ENCODE measurements at places on chromosomes 7 and 10.

GRCh38 chr10:34408956-34409355 lies 406.1 kb downstream of the PARD3 start:
- DNase-seq, result no peak

DNA sequence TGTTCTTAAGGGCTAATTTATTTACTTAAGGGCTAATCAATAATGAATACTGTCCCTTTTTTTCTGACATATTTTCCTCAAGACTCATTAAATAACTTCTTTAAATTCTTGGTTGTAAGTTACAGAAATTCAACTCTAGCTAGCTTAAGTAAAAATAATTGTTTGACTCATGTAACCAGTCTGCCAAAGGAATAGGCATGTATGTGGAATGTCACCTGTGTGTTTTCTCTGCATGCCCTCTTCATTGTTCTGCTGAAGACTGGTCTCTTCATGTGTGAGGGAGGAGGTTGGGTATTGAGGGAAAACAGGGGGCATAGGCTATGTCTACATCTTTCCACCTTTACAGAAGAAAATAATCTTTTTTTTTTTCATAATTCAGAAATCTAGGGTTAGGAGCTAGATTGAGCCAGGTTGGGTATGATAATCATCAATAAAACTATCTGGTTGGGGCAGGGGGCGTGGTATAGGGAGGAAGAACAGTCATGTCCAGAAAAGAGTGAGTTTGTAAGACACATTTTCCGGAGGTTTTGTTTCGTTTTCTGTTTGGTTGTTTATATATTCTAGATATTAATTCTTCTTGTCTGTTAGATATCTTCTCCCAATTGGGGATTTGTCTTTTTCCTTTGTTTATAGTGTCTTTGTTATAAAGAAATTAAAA lies 37.9 kb downstream of the EXOC4 start:
- no peak for DNase-seq

DNA sequence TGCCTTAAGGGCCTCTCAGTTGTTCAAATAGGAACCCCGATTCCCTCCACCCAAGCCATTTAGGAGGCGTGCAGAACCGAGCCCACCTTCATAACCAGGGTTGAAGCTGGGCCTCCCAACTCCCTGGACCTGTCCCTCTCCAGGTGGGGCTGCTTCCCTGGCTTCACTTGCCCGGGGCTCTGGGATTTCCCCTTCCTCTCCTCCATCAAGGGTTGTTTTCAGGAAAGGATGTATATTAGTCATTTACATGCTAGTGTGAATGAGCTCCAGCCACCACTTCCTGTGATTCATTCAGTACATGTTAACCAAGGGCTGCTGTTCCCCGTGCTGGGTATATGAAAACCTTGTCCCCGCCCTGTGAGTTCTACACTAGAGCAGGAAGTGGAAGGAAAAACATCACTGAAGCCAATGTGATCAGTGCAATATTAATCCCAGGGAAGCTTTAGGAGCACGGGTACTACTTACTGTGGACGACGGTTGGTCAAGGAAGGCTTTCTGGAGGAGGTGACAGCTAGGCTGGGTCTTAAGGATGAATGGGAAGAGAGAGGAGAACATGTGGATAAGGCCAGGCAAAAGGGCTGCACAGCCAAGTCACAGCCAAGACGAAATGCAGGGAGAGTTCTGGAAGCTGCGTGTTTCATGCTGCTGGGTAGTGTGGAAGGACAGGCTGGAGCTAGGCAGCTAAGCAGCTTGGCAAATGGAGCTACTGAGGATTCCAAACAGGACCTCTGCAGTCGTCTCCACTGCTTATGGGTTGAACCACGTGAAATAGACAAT lies 150.1 kb upstream of the SHH start:
- DNase-seq, result peak; percentile 96

DNA sequence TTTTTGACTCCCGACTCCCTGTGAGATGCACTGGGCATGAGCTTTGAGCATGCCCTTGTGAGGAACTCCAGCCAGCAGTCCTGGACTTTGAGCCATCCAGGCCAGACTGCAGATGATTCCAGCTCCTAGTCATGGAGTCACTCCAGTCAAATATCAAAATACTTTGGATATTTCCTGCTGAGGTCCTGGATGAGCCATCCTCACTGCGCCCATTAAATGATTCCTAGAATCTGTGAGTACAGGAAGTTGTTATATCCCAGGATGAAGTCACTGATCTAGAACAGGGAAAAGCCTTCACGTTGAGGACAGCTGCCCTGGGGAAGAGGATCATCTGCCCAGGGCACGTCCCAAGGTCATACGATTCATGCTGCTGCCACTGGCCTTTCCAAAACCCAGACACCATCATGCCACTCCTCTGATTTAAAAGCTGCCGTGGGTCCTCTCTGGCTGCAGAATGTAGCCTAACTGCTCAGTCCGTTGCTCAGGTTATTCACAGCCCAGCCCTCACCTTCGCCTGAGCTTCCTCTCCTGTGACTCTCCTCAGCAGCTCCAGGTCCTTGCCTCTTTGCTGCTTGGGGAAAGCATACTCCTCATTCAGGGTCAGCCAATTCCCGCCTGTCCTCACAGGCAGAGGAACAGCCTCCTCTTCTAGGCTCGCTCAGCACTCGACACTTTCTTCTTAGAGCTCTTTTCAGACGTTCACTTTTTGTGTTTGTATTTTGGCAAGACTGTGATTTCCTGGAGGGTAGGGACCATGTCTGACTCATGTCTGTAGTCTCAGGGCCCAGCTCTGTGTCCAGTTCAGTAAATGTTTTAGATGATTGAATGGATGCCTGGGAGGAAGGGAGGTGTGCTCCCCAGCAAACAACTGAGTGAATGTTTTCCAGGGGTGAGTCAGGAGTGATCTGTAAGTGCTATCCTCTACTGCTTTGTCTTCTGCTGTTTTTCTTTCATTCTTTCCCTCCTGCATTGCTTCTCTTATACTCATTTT lies 157.8 kb downstream of the SNX10 start:
- peak; percentile 92 for DNase-seq

- DNase-seq, result no peak
These were observed 73.3 kb downstream of the ZMIZ1 start for GRCh38 chr10:79142064-79142491.

- DNase-seq, result no peak
These were observed 48.4 kb upstream of the HABP2 start for GRCh38 chr10:113504423-113504822.

DNA sequence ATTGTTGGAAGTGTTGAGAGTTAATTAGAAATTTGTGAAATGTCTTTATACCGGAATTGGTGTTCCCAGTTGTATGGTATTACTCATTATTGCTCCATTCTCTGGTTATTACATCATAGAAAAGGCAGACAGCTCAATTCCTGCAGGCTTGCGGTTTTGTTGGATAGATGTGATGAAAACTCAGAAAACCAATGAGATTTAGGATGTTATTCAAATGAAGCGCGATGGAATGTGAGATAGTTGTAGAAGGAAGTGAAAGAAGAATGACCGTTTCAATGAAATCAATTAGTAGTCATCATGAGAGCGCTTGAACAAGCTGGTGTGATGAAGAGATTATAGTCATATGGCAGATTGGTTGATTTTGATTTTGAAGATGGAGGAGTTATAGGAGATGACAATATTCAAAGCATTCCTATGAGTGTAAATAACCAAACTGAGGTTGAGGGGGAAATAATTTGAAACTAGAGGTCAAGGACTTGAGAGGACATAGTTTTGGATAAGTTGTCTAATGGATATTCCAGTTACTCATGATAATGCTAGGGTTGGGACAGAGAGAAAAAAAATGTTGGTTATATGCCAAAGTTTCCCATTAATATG lies 991.5 kb downstream of the NRG3 start:
- peak; percentile 87 for DNase-seq

- no peak for DNase-seq
These were observed 125.4 kb upstream of the SORCS3 start for GRCh38 chr10:104515678-104516199.

DNA sequence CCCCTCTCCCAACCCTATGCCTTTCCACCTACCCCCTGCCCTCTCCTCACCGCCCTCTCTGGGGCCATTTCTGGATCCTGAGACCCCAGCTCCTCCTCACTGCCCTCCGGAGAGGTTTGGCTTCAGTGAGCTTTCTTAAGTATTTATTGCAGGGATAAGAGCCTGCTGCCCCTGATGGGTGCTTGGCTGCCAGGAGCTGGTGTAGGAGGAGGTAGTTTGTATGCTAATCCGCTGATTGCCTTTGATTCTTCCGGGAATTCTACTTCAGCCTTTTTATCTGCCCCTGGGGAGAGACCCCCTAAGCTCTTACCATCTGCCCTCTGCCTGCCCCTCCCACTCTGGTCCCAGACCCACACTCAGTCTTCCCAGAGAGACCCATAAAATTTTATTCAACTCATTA lies 263.5 kb upstream of the PODXL start:
- no peak for DNase-seq

DNA sequence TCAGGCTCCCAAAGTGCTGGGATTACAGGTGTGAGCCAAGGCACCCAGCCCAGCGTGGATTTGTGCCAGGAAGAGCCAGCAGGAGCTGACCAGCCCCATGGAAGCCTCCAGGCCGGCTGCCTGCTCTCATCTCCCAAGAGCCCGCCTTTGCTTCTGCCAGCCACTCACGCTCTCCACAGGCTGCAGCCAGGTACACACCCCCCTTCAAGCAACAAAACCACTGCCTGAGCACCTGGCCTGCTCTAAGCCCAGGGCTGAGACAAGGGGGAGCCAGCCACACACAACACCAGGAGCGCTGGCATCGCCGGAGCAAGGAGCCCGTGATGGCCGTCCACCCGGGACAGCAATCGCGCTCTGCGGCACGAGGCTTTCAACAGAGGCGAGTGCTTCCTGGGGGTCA lies 34.5 kb downstream of the MAD1L1 start:
- no peak for DNase-seq

- no peak for DNase-seq
These were observed 155.7 kb upstream of the TMEM229A start for GRCh38 chr7:124188576-124188975.

DNA sequence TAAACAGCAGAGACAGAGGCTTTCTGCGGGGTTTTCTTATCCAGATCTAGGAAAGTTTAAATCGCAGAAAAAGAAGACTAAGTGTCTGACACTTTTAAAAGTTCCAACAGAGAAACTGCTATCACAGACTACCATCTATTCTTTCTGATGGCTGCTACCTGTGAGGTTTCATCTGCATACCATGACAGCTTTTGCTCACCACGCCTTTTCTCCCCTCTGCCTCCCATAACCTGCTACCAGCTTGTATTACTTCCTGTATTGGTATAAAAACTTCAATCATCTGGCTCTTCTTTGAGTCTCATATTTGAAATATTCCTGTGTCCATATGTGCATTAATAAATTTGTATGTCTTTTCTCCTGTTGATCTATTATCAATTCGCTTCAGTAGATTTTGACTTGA lies 34.1 kb upstream of the RTKN2 start:
- no peak for DNase-seq

- DNase-seq, result no peak
These were observed 41.1 kb downstream of the CPVL start for GRCh38 chr7:29105191-29105590.

DNA sequence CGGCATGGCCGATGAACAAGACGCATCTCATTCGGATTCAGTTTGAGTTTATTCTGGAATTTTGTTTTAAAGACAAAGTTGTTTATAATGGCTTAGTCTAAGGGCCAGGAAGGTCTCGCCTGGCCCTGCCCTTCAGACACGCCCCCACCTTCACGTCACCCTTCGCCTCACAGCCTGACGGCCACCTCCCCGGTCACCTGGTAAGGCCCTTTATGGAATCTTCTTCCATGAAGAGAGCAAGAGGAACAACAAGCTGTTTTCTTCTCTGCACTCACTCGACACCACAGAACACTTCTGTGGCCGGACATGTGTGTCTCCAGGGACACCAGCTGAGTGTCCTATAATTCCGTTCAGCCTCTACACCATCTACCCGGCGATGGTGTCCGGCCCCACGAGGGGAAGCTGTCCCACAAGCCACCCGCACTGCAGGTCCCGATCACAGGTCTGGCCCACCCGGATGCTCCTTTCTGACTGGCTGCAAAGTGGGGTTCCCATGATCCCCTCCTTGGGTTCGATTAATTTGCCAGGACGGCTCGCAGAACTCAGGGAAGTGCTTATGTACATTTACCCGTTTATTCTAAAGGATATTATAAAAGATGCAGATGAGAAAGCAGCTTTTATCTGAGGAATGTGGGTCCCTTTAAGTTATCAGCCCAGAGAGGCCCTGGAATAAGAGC lies 17.4 kb upstream of the KNDC1 start:
- no peak for DNase-seq

DNA sequence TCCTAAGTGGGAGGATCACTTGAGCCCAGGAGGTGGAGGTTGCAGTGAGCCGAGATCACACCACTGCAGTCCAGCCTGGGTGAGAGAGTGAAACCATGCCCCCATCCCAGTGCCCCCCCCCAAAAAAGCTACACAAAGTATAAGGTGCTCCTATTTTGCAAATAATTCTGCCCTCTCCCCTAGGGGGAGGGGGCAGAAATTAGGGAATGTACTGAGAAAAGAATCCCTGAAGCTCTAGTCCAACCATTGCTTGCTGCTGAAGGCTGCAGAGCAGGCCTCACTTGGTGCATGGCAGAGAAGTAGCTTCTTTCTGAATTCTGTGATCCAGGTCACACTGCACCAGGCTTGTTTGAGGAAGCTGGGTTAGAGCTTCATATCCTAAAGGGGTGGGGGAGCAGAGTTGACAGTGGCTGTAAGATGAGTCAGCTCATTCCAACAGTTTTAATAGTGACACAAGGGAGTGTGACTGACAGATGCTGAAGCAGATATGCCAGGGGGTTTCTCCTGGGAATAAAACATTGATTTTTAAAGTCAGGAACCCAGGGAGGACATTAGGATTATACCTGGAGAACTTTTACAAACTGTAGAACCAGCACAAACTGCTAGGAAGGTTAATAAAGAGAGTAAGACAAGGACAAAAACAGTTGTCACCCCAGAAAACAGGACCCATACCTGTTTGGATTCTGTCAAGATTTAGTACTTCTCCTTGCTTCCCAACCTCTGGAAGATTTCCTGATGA lies 32.8 kb upstream of the STRIP2 start:
- DNase-seq, result peak; percentile 65

DNA sequence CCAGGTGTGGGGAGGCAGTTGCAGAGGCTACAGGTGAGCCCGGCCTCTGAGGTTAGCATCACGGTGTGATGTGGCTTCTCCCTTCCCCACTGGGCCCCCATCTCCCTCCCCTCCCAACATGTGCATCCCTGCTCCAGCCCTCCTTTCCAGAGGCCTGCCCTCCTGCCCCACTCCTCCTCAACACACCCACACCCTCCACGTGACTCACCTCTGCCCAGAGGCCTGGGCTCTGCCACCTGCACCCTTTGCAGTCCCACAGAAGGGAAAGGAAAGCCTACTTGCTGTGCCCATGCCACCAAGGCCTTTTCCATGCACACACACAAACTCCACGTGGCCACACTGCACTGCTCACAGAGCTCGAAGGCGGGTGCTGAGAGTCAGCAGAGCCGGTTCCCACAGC lies 500.6 kb upstream of the FOXK1 start:
- DNase-seq, result no peak
